ENCODE measurements at places on chromosomes 11 and 22.

- DNase-seq = no peak
These were observed 127.4 kb downstream of the MIAT start for GRCh38 chr22:26784772-26785171.

- DNase-seq = no peak
These were observed 37.0 kb upstream of the PAK1 start for GRCh38 chr11:77510851-77511250.

DNA sequence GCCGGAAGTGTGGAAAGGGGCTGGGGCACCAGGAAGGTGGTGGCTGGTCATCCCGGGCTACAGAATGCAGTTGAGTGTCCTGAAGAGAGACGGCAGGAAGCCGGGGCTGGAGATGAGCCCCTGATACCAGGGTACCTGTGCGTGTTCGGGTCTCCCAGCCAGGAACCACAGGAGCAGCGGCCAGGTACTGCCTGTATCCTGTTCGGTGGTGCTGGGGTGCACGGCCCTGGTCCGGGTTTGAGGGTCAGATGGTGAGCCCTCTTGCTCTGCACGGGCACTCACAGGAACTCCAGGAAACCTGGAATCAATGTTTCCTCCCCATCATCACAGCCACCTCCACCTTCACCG, 253.1 kb upstream of the B3GAT1 start:
- DNase-seq = peak; percentile 38

DNA sequence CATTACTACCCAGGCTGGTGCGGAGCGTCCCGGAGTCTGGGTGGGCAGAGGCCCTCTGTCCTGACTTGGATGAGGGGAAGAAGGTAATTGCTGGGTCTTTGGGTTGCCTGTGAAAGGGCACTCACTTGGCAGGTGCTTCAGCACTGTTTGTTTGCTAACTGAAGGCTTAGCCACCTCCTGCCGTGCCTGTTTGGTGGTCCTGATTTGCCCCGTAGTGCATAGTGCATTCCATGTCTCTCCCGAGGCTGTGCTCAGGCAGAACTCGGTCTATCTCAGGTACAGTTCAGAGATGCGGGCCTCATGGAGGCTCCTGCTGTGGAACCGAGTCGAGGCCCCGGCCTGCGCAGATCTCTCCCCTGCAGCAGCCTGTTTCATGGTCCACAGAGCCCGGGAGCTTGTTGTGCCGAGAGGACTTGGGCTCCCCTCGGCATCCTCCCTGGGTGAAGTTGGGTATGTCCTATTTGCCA, 146.2 kb downstream of the TBC1D22A start:
- DNase-seq = peak; percentile 52

GRCh38 chr11:14249121-14249963, 109.6 kb downstream of the RRAS2 start:
- DNase-seq = peak; percentile 80

DNA sequence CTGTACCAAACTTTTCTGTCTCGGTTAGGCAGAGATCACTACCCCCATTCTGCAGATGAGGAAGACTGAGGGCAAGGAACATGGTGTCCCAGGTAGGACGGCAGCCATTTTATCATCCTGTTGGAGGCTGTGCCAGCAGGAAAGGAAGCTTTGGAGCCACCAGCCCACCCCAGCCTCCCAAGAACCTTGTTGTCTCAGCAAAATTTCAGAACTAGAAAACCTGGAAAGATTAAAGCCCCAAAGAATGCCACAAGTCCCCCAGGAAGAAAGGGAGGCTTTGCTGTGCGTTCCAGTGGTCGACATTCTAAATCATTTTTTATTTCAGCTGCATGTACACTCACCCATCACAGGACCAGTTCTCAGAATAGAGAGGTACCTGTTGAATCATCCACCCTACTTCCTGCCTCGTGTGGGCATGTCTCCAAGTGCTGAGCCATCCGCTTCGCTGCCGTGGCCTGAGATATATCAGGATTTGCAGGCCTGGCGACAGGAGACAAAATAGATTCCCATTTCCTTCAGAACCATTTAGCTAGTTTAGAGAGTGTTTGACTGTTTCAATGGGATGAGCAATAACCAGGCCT, 13.0 kb upstream of the EIF3D start:
- no peak for DNase-seq

DNA sequence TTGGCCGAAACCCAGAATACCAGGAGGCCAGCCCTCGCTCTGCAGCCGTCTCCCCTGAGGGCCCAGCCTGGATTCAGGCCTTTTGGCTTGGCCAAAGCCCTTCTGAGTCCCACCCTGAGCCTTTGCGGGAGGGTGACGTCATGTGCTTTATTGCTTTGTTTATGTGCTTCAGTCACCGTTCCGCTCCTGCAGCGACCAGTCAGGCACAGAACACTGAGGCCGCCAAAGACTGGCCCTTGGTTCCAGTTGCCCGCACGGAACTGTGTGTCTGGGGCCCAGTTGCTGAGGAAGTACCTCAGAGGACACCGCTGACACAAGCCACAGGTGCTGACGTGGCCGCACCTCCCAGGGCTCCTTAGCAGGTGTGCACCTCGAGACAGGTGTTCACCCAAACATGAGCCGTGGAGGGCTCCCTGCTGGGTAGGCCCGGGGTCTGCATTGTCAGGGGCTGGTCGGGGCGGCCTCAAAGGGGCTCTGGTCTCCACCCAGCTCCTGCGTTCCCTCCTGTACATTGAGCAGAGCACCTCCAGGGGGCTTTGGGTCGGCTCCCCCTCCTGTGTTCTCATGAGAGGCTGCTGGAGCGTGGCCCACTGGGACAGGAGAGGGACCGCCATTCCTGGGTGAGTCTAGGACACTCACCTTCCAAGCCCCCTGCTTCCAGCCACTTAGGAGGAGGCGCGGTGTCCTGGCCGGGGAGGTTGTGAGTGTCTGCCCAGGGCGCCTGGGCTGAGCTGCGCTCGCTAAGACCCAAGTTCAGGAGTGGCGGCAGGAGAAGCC, 376.8 kb downstream of the TBC1D22A start:
- DNase-seq = no peak

- DNase-seq = no peak
These were observed 4.3 kb downstream of the RELA start for GRCh38 chr11:65658174-65659021.

DNA sequence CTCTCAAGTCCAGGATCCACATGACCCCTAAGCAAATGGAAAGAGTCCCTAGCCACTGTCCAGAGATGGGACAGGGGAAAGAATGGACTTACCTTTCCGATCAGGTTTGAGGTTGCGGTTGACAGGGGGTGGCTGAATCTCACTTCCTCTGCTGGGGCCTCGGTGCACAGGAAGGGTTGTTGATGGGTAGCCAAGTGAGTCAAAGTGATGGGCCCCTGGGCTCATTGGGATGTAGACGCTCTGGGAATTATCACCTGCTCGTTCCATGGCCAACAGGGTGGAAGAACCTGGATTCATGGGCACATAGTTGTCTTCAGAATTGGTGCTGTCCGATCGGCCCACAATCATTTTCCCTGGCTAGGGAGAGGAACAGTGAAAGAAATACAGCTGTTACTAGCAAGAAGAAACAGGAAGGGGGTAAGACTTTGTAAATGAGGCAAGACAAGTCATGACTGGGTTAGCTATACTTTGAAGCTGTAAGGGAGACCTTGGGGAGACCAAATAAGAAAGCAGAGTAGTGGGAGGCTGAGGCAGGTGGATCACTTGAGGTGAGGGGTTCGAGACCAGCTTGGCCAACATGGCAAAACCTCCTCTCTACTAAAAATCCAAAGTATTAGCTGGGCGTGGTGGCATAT, 34.7 kb downstream of the USP35 start:
- no peak for DNase-seq

DNA sequence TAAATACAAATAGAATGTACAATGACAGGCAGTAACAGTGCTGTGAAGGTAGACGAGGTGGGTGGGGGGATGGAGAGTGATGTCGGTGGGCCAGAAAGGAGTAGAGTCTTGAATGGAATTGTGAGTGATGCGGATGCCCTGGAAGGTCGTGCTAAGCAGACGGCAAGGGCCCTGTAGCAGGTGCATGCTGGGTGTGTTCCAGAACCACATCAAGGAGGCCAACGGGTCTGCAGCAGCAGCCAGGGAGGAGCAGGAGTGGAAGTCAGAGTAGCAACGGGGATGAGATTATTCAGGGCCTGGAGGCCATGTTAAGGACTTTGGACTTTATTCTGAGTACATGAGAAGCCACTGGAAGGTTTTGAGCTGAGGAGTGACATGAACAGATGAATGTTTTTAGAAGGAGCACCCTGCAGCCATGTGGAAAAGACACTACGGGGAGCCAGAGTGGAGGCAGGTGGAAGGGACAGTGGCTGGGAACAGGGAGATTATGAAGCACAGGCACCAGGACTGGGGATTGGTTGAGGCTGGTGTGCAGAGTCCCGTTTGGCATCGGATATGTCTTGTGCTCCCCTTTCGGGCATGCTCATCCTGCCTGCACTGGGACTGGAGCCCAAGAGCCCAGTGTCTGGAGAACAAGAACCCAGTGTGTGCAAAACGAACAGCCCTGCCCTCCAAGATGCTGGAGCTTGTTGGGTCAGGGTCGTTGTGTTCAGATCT, 74.1 kb downstream of the COMMD9 start:
- DNase-seq = no peak

- peak; percentile 86 for DNase-seq
These were observed 838 bp downstream of the BCL9L start for GRCh38 chr11:118924591-118925585.

GRCh38 chr11:125105926-125106325, 5.5 kb downstream of the TMEM218 start:
- no peak for DNase-seq

DNA sequence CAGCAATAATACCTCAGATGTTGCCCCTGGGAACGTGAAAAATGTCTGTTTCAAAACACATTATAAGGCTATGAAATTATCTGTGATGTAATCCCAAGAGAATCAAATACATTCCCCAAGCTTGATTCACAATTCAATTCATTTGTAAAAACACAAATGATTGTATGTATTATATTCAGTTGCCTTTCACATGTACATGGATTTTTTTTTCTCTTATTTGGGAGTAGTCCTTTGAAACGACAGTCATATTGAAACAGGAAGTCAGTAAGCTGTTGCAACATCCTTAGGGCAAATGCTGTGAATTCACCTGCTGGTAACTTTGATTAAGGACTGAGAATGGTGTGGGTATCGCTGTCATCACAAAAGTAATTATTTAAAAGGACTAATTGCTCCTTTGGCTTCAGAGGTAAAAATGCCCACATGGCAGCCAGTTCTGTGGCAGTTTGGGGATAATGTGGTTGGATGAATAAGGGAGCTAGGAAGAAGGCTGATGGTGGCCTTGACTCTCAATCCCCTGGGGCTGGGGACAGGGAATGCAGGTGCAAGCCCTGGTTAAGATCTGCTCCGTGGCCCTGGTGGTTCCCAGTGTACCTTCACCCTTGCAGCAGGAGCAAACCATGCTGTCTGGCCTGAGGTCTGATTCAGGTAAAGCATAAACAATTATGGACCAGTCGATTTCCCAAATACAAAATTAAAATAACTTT, 13.2 kb downstream of the EHF start:
- DNase-seq = no peak

GRCh38 chr11:70498171-70498571, 99.8 kb downstream of the CTTN start:
- DNase-seq = no peak

DNA sequence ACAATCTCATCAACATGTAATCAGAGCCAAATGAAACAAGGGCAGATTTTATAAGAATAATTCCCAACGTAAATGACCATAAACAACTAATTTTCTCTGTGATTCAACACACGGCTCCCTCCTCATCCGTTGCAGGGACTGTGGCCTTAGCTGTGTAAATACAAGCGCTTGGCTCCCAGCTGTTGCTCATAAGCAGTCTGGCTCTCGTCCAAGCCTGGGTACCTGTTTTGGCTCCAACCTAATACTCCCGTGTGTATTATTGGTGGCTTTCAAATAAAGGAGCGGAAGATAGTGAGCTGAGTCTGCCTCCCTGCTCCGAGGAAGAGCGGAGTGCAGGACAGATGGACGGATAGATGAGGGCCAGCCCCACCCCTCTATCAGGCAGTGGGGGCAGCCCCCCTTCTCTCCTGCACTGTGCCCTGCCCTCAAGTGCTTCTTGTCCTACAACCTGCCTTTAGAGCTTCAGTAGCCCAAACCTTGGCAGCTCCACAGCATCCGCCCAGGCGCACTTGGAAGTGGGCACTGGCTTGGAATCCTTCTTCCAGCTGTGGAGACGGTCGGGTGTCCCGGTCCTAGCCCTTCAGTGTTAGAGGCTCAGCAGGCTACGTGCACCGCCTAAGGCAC, 670.9 kb downstream of the BRD1 start:
- DNase-seq = no peak

- DNase-seq = no peak
These were observed 11.8 kb upstream of the CD59 start for GRCh38 chr11:33747979-33748378.

DNA sequence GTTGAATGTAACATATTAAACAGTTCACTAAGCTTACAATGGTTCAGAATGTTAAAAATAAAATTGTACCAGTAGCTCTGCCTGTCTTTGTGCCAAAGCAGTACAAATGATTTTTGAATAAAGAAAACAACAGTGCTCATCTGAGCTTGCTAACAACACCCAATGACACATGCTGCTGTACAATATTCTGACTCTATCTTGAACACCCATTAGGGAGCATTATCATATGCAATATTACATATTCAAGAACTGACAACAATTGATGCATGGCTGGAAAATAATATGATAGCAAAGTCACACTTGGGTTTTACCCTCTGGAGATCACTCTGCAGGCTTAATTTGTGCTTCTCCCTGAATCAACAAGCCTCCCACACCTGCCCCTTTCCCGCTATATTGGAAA, 953.7 kb downstream of the OPCML start:
- no peak for DNase-seq

DNA sequence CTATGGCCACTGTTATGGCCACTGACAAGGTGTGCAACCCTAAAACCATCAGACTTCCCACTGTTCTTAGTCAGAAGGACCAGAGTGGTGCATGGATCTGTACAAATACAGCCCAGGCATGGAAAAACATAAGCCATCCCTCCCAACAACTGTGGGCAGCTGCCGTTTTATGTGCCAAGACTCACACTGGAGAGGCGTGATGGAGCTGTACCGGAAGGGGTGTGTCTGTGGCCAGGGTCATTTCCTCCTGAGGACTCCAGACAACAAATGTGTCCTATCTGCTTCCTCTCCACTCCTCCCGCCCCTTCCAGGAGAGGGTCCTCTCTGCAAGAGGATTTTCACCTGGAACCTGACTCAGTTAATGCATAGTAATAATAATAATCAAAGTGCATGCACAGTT, 29.5 kb downstream of the KCNJ1 start:
- DNase-seq = no peak

DNA sequence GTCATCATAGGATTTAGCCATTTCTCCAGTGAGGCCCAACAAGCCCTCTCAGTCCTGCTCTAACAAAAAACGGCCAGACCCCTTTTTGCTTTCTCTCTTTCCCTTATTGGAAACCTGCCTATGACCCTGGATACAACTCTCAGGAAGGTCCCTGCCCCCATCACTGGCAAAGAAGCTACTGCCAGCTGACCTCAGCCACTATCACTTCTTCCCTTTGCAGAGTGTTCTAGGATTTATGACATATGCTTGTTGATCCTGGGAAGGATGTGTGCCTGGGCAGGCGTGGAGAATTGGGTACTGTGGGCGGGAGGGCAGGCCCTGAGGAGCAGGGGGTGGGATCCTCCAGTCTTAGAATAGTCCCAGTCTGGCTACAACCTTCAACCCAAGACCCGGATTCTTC, 7.5 kb downstream of the PGAP2 start:
- DNase-seq = no peak

GRCh38 chr22:50625131-50625567, 2.8 kb downstream of the ARSA start:
- DNase-seq = no peak
